GM13976 (cell line): ENCODE measurements at places on chromosomes 7 and 10.

- no peak for DNase-seq
These were observed 367.6 kb downstream of the HGF start for GRCh38 chr7:81402227-81402626.

DNA sequence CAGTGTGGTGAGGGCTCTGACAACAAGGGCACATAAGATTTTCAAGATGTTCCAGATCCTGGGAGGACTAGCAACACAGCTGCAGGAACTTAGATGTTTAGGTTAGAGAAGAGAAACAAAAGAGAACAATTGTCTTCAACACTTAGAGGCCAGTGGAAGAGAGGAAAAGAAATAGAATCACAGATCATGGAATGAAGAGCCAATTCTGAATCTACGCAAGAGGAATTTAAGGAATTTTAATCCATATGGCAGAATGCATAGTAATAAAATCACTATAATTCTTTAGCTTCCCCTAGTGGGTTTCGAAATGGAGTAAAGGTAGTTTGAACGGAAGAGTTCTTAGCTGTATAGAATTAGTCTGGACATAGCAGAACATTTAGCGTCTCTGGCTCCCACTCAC is 114.6 kb upstream of the LRRTM3 start:
- no peak for DNase-seq

- no peak for DNase-seq
These were observed 48.2 kb downstream of the GSAP start for GRCh38 chr7:77367976-77368375.

DNA sequence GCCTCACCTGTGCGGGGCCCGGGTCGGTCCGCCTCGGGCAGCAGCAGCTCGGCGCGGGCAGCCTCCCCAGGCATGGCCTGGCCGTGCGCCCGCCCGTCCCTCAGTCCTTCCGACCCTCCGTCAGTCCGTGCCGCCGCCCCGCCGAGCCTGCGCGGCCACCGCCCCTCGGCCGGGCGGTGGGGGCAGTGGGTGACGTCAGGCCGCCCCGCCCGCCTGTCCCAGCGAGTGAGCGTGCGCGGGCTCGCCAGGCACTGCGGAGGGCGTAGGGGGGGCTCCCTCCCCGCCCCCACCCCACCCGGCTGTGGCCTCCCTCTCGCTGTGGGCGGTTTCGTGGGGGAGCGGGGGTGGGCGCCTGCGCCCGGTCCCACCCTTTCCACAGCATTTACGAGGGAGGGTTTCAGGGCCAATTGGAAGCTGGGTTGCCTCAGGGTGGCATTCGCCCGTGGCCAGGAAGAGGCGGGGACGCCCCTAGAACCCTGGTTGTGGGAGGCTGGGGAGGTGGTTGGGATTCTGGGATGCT is at the start of gene NACAD:
Gene NACAD, minus strand, starts transcription at position 149 of the 520 bp plus-strand sequence. Its CDS starts 75 bp downstream, at position 74.
- peak; percentile 60 for DNase-seq

DNA sequence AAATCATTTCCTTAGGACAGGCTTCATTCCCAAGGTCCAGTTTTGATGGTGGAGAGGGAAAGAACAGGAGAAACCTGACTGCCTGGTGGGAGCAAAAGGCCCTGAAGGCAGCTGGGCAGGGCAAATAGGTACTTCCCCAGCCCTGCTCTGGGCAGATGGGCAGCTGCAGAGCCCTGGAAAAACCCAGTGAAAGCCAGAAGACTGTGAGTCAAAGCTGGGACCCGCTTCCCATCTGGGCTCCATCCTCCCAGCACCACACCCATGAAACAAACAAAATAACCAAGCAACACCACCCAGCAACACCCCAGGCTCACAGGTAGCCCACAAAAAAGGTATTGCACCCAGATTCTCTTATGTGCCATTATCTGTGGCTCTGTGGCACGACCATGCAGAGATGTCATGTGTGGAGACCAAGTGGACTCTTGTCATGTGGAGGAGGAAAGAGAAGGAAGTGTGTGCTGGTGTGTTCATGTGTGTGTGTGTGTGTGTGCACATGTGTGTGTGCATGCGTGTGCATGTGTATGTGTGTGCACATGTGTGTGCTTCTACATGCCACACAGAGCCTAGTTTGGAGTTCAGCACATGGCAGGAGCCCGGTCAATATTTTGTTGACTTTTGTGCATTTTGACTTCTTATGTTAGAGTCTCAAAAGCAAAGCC is 9.8 kb downstream of the CLRN3 start:
- DNase-seq, result no peak

- DNase-seq, result no peak
These were observed 1.5 kb downstream of the ZNF394 start for GRCh38 chr7:99498546-99498944.

GRCh38 chr10:124152139-124153022 is 59.0 kb upstream of the CHST15 start:
- DNase-seq, result no peak

GRCh38 chr7:108492742-108493141 is 33.2 kb downstream of the PNPLA8 start:
- no peak for DNase-seq

- DNase-seq, result no peak
These were observed 10.6 kb downstream of the AP5Z1 start for GRCh38 chr7:4786015-4786414.

DNA sequence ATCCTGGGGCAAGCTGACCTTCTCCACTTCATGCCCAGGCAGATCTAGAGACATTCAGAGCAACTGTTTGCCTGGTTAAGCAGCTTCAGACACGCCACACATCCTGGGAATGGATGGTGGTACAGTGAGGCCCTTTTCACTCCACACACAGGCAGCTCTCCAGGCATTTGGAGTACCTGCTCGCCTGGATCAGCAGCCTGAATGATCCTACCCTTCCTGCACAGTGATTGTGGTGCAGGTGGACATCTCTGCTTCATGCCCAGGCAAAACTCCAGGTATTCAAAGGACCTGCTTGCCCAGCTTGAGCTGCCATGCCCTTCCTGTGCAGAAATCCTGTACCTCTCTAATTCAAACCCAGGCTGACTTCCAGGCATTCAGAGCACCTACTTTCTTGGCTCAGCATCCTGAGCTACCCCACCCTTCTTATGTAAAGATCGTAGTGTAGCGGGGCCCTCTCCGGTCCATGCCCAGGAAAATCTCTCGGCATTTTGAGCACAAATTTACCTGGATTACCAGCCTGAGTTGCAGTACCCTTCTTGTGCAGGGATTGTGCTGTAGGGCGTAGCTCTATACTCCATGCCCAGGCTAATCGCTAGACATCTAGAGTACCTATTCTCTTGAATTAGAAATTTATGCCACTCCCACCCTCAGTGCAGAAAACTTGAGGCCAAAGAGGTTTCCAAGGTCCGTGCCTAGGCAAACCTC is 972.8 kb downstream of the ANKRD7 start:
- DNase-seq, result no peak

- no peak for DNase-seq
These were observed 2.3 kb downstream of the KNDC1 start for GRCh38 chr10:133162178-133162909.

- DNase-seq, result no peak
These were observed 45.2 kb upstream of the TMEM213 start for GRCh38 chr7:138752518-138753149.

DNA sequence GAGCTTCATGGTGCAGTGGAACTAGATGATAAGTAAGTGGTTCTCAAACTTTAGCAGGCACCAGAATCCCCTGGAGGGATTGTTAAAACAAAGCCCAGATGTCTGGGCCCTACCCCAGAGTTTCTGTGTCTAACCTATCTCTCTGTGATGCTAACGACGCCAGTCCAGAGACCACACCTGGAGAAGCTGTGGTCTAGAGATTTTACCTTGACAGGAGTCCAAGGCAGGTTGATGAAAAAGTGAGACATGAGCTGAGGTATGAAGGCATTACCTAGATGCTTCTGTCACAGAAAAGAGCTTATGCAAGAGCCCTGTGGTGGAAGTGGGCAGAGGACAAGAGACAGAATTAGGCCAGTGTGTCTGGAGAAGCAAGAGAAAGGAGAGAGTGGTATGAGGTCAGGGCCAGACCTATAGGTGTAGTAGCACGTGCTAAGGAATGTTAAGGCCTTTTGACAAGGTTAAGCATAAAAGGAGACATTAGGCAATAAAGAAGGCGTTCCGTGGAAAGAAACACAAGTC is 184.3 kb upstream of the TCF7L2 start:
- no peak for DNase-seq

DNA sequence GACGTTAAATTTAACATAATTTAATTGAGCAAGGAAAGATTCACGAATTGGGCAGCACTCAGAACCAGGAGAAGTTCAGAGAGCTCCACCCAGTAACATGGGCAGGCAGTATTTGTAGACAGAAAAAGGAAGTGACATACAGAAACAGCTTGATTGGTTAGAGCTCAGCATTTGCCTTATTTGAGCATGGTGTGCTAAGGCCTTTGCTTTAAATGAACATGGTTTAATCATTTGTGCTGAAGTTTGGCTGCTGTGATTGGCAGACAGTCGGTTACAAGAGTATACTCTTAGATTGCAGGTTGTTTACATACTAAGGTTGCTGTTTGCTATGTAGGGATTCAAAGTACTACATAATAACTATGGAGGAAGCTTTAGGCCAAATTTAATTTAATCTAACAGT is 199.2 kb downstream of the MALRD1 start:
- no peak for DNase-seq

GRCh38 chr10:451021-451471 is 238.4 kb downstream of the DIP2C start:
- peak; percentile 65 for DNase-seq

GRCh38 chr7:12397671-12398070 is 6.0 kb downstream of the VWDE start:
- DNase-seq, result no peak

DNA sequence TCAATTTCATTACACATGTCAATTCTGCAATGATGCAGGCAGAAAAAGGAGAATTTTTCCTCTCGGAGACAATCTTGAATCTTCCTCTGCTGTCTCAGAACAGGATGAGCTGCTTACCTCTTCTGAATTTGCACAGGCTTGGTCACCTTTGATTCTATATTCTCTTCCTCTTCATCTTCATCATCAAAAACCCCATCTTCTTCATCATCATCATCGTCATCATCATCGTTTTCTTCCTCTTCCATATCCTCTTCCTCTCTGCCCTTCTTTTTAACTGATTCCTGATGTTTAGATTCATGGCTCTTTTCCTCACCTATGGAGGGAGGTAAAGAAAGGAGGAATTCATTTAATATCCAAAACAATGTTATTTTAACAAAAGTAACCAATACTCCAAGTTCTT is 8.0 kb downstream of the RBM28 start:
- DNase-seq, result no peak

- no peak for DNase-seq
These were observed 3.2 kb upstream of the PAX2 start for GRCh38 chr10:100742076-100742771.

DNA sequence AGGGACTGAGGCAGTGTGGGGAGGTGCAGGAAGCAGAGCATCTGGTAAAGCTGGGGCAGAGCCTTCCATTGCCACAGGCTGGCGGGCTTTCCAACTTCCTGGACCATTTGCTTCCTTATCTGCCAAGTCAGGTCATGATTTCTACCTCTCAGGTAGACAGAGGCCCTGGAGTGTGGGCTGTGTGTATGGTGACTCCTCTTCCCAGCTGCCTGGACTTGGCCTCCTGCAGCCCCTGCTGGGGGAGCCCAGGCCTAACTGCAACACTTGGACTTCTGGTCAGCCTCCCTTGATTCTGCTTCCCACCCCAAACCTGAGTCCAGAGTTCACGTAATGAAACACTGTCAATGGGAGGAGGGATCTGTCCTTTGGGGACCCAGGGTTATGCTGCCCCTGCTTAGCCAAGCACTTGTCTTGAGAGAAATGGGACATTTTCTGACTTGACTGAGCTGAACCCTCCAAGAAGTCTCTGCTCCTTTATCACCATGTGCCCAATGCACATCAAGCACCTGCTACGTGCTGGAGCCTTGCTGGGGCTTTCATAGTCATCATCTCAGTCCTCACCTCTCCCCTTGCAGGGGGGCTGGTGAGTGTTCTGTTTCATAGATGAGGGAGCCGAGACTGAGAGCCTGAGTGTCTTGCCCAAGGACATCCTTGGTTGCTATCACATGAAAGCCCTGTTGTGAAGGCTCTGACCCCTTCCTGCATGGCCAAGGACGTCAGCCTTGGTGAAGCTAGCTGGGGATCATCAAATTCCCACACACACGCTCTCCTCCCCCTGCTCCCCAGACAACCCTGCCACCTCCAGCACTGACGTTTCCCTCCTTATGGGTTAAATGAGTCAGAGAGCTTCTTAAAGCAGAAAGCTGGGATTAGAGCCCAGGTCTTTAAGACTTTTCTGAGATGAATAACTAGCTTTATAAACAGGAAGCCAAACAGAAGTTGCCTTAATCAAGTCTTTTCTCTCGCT is 3.4 kb downstream of the CLEC2L start:
- DNase-seq, result no peak

DNA sequence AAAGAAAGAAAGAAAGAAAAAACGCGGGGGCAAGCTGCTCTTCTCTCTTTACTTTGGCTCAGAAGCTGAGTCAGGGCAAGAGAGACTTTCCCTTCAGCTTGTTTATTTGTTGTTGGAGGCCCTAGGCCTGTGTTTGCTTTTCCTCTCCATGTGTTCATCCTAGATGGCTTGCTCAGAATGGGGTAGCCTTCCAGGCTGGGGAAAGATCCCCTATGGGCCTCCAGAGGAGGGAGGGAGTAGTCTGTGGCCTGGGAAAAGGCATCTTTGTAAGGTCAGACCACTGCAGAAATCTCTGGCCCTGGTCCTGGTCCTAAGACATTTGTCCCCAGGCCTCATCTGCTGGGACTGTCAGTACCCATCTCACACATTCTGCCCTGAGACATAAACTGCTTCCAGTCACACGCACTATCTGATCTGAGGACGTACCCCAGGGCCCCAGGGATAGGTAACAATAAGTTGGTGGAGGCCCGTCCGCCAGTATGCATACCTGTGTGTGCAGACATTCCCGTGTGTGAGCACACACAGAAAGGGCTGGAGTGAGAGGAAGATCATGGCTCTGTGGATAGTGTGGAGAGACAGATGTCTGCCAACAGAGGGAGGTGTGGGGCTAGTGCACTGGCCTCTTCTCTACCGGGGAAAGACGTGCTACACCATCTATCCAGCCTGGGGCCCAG is 4.9 kb upstream of the SCD start:
- DNase-seq, result peak; percentile 67

DNA sequence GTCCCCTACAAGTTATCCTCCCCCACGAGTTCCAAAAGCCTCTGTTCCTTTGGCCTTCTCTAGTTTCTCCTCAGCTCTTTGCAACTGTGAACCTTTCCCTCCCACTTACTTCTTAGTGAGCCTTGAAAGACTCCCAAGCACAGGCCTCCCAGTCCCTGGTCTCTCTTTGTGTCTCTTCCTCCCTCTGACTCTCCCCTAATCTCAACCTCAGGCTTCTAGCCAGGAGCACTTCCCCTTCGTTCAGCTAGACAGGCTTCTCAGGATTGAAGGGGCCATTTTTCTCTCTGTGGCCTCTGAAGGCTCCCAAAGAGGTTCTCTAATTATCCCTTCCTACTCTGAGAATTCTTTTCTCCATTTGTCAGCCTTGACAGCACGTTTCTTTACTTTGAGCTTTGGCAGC is 50.2 kb upstream of the PHYHIPL start:
- peak; percentile 17 for DNase-seq

GRCh38 chr7:13069841-13070240 is 382.4 kb downstream of the ARL4A start:
- no peak for DNase-seq
